ENCODE measurements at places on chromosomes 4 and X.

- DNase-seq: no peak
These were observed 261.6 kb downstream of the ARHGAP24 start for GRCh38 chr4:85736571-85736970.

- DNase-seq: no peak
These were observed 35.1 kb downstream of the RBM47 start for GRCh38 chr4:40594261-40595178.

GRCh38 chr4:24040811-24041210 lies 151.0 kb upstream of the PPARGC1A start:
- DNase-seq: no peak

- no peak for DNase-seq
These were observed 5.8 kb upstream of the USP38 start for GRCh38 chr4:143178923-143179322.

GRCh38 chr4:146458594-146458993 lies 63.1 kb downstream of the SLC10A7 start:
- DNase-seq: no peak

DNA sequence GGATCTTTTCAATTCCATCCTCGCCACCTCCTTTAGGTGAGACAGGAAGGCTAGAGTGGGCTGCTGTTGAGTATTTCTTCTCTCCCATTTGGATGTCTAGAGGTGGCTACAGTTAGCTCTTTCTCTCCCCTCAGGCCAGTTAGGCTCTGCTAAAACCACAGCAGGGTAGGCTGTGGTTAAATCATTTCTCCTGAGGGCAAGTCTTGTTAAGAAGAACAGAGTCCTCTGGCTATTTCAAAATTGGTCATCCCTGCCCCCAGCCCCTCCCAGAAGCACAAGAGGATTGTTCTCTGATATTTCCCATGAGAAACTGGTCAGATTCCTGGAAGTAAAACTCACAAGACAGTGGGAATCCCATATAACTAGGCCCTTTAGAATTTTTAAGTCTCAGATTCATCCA lies 1359.5 kb downstream of the TECRL start:
- DNase-seq: no peak

GRCh38 chrX:118345045-118345463 lies 852 bp upstream of the WDR44 start:
- DNase-seq: no peak

GRCh38 chrX:14702145-14702544 lies 170.7 kb downstream of the FANCB start:
- DNase-seq: no peak

DNA sequence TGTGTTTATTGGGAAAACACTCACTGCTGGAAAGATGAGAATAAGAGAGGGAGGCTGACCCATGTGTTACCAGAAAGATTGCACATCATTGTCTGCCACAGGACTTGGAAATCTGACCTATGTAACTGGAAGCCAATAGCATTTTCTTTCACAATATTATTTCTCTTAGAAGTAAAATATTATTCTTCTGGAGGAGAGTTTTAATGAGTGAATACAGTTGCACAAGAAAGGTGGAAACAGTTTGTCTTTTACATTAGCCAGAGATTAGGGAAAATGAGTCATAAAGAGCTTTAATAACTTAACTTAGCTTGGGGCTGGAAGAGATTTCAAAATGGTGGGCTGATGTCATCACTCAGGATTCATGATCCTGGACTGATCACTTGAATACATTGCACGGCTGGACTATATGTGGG lies 31.5 kb upstream of the LNX1 start:
- DNase-seq: no peak

- no peak for DNase-seq
These were observed 4.2 kb upstream of the CXCL1 start for GRCh38 chr4:73864961-73865360.

GRCh38 chr4:87580057-87580456 lies 28.3 kb upstream of the DSPP start:
- no peak for DNase-seq

GRCh38 chrX:155534800-155535199 lies 76.4 kb upstream of the F8A3 start:
- no peak for DNase-seq

GRCh38 chr4:11201256-11201655 lies 227.4 kb downstream of the HS3ST1 start:
- DNase-seq: no peak

- no peak for DNase-seq
These were observed 69.8 kb downstream of the GPAT3 start for GRCh38 chr4:83605744-83606172.

DNA sequence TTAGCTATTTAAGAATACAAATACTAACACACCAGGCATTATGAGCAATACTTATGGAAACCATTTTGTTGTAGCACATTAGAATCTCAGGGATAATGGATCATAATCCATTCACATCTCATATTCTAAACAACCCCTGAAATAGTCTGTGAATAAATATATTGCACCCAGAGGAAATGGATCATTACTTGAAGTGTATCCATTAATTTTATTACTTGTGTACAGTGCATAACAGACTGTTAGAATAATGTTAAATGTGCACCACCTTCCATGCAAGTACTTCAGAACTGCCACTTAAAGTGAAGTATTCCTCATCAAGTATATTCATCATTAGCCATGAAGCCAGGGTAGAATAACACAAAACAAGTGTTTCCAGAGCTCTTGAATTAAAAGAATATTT lies 715.5 kb downstream of the DMD start:
- DNase-seq: no peak

DNA sequence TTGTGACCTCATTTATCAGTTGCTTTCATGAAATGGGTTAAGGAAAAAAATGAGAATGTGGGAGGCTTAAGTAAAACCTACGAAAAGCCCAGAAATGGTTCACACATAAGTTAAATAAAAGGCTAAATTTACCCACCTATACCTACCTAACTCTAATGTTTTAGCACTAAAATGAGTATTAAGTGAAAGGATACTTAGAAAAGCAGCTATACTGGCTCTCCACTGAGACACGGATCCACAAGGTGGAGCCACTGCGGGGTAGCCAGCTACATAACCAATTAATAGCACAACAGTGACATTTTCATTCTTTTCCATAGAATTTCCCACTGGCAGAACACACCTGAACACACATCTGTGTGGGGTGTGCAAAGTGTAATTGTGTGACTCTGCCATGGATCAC lies 101.9 kb downstream of the MAML3 start:
- no peak for DNase-seq

DNA sequence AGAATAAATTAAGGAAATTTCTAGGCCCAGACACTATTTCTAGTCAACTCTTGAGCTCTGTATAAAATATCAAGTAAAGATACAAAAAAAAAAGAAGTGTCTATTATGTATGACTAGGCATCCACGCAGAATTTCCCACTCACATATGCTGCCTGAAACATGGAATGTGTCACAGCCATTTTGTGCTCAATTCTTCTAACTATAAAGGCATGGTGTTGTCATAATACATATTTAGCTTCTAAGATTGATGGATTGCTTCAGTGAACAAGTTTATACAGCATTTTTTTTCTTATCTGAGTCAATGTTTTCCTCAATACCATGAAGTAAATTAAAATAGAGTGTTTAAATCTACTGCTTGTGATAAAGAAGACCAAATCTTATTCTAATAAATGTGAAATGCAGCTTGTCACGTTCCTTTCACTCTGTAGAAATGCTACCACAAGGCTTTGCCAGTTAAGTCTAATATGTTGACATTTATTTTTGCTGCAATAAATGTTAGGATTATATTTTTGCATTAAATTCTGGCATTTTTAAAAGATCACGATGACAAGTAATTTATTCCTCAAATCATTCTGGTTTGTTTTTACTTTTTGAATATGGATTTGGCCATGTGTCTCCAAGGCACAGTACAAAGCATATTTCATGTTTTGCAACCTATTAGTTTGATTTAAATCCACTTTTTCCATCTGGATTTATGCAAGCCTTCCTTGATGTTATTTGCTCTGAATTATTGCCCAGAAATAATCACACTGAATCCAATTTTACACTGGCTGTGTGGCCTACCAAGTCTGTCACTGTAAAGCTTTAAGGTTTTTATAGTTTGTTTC lies 1829.0 kb upstream of the PCDH7 start:
- DNase-seq: no peak

GRCh38 chr4:2935762-2936743 lies 27.2 kb downstream of the NOP14 start:
- DNase-seq: peak; percentile 37

DNA sequence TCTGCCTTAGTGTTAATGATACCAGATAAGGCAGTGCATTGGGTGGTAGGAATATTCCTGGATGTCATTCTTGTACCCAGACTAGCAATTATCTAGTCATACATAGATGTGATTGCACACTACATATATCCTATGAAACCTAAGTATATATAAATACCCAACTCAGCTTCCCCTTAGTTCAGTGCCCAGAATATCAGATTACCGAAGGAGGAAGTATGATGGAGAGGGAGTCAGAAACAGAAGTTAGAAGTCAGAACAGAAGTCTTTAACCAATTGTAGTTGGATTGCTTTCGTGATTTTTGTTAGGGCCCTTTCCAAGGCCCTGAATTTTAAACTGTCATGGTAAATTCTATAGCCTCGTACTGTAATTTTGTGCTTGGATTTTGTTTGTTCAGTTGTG lies 42.9 kb downstream of the MOB1B start:
- DNase-seq: no peak
